Jurkat, Clone E6-1 (cell line): ENCODE measurements at places on chromosomes 7 and 10.

GRCh38 chr10:15419279-15419874, 48.3 kb upstream of the FAM171A1 start:
- DNase-seq: peak; percentile 30

DNA sequence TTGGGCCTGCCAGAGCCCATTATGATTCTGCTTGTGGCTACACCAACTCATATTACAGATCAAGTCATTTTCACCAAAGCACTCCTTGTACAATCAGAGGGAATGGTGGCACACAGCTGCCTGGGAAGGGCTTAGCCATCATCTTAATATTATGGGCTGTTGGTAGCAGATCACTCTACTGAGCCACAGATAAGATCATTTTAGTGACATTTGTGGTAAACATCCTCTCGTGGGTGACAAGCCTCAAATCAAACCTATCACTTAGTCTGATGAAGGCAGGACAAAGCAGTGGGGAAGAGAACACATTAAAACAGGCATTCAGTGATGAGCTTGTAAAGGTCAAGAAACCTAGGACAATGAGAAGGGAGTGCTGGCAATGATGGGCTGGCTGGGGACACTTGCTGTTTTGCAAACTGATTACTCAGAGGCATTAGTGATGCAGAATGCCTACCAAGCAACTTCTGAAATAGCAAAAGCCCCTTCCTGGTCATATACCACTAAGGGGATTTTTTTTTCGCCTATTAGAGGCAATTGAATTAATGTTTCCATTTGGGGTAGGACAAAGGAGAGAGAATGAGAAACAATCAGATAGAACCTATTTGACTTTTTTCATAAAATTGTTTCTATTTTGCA, 137.5 kb upstream of the WDR11 start:
- no peak for DNase-seq

DNA sequence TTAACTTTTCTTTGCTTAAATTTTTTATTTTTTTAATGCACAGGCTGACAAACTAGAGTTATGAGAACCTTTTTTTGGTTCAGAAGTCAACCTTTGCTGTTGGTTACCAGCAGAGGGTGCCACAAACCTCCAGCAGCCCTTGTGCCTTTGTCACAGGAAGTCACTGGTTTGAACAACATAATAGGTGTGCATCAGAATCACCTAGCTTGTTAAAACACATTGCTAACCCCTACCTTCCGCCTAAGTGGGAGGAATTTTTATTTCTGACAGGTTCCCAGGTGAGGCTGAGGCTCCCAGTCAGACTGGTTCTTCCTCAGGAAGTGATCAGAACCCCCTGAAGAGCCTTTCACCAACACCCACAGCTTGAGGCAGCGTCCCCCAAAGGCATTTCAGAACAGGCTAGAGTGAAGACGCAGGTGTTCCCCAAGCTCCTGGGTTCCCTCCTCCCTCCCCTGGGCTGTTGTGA, 22.6 kb upstream of the VDAC2 start:
- peak; percentile 74 for DNase-seq

DNA sequence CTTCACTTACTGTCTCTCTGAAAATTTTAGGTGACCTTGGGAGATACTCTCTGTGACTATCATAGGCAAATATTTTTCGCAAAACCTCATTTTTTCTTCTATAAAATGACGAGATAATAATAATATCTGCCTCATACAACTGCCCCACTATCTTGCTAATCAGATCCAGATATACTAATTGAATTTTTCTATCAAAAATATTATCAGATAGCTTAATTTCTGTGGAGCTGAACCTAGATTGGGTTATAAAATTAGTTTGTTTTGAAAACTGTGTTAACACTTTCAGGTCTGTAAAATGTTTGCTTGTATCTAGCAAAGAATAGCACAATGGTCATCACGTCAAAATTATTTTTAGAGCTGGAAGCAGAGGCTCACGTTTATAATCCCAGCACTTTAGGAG, 486.7 kb upstream of the LRRN3 start:
- DNase-seq: no peak

GRCh38 chr7:16875861-16876260, 5.9 kb downstream of the AGR3 start:
- no peak for DNase-seq

DNA sequence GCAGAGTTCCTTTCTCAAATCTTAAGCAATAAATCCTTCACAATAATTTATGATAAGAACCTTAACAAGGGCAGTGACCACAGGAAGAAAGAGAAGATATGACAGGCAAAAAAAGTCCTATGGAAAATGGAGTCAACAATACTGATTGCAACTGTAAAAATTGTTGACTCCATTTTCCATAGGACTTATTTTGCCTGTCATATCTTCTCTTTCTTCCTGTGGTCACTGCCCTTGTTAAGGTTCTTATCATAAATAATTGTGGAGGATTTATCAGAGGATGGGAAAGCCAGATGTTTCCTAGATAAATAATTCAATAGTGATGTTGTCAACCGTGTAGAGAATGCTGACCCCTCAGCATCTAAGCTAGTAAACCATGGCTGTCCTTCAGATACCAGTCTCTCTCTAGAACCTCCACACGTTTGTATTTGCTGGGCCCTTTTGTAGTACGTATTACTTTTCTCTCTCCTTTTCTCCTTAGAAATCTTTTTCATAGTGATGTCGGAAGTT, 172.6 kb upstream of the BET1 start:
- no peak for DNase-seq

DNA sequence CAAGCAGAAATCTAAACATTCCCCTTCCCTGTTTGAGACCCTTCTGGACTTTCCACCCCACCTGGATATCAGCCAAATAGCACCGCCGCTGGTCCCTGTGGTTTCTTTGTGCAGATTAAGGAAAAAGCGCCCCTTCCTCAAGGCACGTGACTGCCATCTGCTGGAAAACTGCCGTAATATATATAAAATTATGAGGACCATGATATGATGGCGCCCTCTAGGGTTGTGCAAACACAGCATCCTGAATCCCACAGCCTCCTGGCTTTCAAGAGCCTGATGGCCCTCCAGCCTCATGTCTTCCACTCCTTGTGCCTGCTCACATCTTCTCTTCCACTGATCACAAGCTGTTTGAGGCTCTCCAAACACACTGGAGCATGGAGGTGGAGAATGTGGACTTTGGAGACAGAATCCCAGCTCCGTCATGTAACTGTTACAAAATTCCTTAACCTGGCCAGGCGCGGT, 121.3 kb downstream of the MYL10 start:
- peak; percentile 73 for DNase-seq

DNA sequence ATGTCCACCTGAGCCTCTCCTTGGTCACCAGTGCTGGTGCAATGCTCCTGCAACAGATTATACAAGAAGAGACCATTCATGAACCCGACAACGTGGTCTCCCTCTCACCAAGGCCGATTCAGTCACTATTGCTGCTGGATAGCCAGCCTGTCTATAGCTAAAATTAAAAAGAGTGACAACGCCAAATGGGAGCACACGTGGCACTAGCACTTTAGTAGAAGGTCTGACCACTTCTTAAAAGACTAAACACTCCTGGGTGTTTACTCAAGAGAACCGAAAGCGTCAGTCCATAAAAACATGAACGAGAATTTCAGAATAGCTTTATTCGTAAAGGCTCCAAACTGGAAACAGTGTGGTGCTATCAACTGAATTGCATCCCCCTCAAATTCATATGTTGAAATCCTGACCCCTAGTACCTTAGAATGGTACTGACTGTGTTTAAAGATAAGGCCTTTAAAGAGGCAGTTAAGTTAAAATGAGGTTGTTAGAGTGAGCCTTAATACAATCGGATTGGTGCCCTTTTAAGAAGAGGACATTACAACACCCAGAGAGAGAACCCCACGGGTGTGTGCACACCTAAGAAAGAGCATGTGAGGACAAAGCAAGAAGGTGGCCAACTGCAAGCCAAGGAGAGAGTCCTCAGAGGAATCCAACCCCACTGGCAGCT, 4.4 kb upstream of the GALNTL5 start:
- DNase-seq: no peak

DNA sequence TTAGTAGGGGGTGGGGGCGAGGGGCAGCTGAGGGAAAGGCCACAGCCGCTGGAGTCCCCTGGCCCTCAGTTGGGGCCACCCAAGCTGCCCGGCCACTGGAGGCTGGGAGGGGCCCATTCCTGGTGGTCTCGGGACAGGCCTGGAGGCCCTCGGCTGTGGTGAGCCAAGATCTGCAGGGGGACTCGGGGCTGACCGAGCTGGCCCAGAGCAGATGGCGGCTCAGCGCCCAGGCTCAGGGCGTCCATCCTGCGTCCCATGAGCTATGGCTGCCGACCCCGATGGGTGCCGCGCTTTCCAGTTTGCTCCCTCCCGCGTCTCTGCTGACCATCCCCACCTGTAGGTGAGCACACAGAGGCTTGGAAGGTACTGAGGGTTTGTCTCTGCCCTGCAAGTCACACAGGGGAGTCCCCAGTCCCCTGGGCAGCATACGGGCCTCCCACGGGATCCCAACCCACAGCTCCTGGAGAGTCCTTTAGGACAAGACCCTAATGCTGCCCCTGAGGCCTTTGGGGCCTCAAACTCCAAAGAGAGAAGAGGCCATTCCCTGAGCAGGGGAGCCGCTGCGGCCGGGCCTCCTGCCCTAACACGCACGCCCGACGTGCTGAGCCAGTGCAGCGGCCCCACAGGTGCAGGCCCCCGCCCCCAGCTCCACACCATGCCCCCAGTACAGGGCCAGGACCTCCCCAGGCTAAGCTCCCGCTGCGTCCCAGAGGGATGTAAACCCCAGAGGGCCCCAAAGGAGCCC, 107.2 kb downstream of the MICALL2 start:
- no peak for DNase-seq

GRCh38 chr7:31488562-31489203, 25.2 kb upstream of the ITPRID1 start:
- peak; percentile 49 for DNase-seq

DNA sequence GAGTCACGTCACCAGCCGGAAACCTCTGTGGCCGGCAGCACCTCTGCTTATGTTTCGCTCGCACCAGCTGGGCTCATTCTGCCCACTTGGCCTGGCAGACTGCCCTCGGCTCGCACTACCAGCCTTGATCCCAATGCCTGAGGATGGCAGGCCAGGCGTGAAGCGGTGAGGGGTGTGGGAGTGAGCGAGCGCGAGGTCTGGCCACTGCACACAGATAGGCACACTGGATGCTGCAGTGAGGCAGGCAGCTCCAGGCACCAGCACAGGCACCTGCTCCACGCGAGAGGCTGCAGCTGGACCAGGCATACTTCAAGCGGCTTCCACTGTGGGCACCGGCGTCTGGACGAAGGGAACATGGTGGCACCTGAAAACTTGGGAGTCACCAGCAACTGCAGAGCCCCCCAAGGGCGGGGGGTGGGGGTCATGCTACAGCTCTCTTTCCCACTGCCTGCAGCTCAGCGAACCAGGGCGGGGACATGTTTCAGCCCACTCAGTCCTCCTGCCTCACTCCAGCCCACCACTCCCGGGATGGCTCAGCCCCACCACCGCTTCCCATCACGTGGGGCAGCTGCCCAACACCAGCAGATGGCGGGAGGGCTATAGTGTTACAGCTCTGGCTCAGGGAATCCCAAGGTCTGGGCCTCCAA, 5.4 kb upstream of the DMTF1 start:
- no peak for DNase-seq
